Left renal pelvis (tissue), 4 donors: ENCODE measurements at places on chromosomes 6 and 20.

DNA sequence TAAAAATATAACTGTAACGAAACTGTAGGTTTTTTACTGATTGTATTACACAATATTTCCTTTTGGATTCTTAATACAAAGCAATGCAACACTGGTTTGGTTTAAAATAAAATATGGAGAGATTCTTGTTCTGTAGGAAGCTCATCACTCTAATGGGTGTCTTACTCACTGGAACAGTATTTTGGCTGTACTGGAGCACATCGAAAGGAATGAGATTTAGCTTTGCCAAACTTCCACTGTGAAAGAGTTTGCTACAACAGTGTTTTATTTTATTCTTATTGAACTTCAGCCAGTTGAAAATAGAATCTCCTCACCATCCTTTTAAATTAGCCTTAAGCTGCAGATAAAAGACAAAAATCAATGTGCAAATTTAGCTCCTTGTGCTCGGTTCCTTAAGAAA is 230.7 kb upstream of the QKI start:
- no peak for DNase-seq

GRCh38 chr6:26329763-26330511 is 35.1 kb upstream of the BTN3A2 start:
- no peak for DNase-seq

- DNase-seq, result no peak
These were observed 259.9 kb downstream of the GJA1 start for GRCh38 chr6:121695329-121695728.

DNA sequence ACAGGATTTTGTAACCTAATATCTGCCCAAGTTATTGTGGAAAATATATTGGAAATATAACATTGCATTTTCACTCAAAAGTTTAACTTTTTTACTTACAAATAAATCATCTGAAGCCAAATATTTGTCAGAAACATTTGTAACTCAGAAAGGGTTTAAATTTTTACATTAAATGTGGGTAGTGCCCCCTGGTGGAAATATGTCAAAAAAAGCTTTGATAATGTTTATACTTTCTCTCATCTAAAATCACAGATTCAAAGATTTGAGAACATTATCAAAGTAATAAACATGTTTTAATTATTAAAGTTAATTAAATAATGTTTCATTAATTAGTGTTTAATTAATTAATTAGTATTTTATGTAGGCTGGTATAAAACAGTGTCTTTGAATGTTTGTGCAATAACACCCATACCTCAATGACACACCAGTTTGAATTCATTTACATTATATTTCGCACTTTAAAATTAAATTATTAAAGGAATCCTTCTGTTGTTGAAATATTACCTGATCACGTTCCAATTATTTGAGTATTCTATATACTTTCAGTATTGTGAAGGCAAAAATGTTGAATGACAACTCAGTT is 320.1 kb upstream of the FKBP1C start:
- DNase-seq, result no peak

GRCh38 chr6:55469951-55470366 is 109.0 kb downstream of the HMGCLL1 start:
- no peak for DNase-seq

DNA sequence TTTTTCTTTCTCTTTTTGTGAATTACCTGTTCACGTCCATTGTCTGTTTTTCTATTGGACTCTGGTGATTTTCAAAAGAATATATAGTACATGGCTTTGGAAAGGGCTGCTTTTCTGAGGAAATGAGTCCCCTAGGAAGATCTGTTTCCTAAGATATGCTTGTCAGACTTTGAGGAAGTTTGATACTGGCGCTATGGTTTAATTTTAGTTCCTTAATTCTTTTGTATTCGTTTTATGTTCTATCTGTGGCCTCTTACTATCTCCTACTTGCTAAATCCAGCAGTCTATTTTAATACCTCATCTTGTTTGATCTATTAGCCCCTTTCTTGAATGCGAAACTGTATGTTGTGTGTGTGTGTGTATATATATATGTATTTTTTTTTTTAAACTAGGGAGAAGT is 101.9 kb downstream of the LIN28B start:
- no peak for DNase-seq

DNA sequence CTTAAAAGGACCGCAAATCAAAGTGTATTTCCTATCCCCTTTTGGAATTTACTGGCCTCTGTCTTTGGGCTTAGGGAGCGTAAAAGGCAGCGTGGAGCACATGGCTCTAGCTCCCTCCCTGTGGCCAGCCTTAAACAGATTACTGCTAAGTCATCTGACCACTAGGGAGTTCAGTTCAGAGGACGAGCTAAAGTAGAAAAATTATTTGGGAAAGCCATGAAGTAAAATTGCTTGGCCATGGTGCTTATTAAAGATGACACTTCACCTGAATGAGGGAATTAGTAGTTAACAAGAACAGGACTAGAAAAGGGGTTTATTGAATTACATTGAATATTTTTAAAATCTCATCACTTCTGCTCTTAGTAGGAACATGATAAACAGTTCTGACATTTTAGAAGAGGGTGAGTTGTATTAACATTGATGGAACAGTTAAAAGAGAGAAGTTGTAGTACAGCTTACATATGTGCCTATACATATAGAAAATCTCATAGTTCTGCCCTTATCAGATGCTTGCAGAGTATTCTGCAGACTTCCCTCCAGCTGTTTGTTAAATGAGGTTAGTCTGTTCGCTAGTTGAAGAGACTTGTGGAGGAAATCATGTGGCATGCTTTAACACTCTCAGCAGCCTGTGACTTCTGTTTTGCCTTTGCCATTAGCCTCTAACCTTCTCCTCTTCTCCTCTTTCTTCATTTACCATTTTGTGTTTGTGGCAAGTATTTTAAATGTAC is 31.2 kb upstream of the MAPK13 start:
- no peak for DNase-seq

DNA sequence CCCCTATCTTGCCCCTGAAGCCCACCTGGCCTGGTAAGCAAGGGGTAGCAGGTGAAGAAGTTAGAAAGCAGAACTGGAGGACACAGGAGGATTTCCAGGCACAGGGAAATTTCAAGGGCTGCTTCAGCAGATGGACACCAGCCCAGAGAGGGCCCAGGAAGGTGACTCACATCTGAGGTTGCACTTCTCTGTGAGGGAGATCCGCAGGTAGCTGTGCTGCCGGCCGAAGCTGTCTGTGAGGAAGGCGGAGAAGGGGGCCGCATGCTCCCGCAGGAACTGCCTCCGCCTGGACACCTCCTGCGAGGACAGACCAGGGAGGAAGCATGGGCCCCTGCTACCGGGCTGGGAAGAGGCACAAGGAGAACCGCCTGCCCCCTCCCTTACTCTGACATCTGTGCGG is 7.1 kb downstream of the MOCS1 start:
- DNase-seq, result no peak

- no peak for DNase-seq
These were observed 13.8 kb upstream of the GJE1 start for GRCh38 chr6:142118925-142119324.

- no peak for DNase-seq
These were observed 18.6 kb downstream of the SLC9A8 start for GRCh38 chr20:49831022-49831769.

DNA sequence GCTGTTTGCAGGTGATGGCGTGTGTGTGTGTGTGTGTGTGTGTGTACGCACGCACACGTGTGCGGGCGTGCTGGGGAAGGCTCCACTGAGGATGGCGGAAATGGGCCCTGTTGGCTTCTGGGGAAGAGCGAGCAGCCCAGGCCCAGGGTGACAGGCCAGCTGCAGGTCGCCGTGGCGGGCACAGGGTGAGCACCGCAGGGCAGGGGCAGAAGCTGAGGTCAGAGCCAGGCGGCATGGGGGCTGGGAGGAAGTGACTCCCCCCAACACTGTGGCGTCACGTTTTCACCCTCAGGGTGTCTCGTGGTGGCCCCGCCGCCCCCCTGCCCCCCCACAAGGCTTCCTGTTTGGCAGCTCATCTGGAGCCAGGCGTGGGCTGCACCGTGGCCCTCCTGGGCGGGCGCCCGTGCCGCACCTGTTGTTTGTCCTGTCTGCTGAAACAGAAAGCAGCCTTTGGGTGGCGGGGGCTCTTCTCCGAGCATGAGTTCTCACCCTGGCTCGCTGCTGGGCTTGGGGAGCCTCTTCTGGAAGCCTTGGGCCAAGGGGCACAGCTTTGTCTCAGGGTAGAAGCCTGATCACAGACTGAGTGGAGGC is 7.1 kb downstream of the RBM38 start:
- DNase-seq, result no peak

DNA sequence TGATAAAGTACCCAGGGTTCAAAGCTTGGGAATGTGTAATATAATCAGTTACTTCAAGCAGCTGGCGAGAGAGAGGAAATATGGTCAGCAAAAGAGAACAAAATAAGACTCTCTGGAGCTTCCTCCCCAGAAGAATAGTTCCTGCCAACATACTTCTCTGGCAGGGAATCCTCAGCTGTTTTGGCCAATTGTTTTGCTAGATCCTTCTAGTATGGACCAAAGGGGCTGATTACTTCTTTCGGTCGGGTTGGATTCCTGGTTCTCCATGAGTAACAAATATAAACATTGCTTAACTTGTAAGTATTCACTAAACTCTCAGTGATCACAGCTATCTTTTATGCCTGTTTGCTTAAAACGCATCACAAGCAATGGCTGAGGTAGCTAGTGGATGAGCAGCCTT is 31.4 kb upstream of the FBXO9 start:
- DNase-seq, result no peak

DNA sequence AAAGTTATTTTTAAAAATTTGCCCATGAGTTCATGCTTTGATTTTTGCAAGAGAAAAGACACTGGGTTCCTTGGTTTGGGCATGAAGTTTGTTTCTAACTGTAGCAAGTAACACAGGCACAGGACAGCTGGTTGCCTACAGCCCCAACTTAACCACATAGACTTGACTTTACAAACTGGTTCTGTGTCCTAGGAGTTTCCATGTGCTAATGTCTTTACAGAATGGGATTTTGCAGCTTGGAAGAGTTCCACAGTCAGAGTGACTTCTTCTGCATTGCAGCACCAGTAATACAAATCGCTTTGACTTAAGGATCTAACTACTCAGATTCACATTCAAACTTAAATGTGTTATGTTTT is 44.3 kb downstream of the OR2B2 start:
- no peak for DNase-seq

- no peak for DNase-seq
These were observed 224.3 kb downstream of the MAFB start for GRCh38 chr20:40464731-40465208.

GRCh38 chr6:124825564-124825963 is 136.7 kb upstream of the RNF217 start:
- no peak for DNase-seq

DNA sequence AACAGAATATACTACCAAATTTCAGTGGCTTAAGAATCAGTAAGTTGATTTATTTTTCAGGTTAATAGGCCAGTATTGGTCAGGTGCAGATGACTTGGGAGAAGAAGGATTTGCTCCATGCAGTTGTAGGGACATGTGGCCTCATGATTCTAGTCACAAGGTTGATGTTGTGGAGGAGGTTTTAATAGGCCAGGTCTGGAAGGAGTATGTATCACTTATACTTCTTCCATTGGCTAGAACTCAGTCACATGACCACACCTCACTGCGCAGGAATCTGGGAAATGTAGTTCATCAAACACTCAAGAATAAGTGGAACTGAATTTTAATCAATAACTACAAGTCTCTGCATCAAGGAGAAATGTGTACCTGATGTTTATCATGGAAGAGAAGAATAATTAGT is 281.5 kb upstream of the QKI start:
- no peak for DNase-seq

GRCh38 chr20:62665826-62666735 is 23.8 kb downstream of the SLCO4A1 start:
- DNase-seq, result no peak

- DNase-seq, result no peak
These were observed 723 bp downstream of the MANEA start for GRCh38 chr6:95578106-95578410.

GRCh38 chr20:36732456-36732855 is 13.4 kb downstream of the NDRG3 start:
- no peak for DNase-seq

DNA sequence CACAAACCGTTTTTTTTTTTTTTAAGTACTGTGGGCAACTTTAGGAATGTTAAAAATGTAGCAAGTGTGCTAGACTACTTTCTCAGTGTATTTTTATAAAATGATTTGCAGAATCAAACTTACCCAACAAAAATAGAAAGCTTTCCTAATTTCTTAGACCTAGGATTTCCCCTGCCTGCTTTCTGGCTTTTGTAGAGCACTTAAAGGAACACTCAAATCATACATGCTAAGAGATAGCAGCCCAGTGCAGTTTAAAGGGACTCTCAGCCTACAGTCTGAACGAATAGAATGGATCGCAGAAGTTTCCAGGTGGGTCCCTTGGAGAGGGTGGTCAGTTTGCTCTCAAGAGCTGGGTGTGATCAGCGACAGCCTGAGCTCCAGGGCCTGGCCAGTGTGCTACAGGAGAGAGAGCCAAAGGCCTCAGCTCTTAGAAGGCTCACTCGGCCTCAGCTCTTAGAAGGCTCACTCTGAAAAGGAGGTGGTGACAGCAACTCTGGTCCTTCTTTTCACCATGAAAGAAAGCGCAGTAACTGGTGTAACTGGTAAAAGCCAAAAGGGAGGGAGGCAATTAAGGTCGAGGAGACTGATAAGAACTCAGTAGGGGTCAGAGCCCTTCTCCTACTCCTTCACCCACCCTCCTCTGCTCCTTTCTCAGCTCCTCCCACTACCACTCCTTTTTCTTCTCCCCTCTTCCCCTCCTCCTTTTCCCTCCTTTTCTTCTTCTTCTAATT is 142.4 kb downstream of the ZFP64 start:
- no peak for DNase-seq

DNA sequence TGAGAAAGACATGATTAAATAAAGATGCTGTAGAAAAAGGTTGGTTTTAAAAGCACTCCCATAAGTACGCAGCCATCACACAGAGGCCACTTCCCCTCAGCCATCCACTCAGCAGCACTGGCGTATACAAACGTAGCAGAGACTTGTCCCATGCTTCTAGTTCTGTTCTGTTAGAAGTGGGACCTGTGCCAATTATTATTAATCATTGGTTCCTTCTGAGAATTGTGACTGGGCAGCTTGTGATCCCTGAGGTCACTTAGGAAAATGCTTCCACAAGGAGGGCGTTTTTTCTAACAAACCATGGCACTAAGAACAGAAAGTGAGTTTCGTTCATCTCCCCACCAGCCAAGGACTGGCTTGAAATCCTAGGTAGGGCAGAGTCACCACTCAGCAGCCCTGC is 53.9 kb downstream of the FAM120B start:
- DNase-seq, result no peak

DNA sequence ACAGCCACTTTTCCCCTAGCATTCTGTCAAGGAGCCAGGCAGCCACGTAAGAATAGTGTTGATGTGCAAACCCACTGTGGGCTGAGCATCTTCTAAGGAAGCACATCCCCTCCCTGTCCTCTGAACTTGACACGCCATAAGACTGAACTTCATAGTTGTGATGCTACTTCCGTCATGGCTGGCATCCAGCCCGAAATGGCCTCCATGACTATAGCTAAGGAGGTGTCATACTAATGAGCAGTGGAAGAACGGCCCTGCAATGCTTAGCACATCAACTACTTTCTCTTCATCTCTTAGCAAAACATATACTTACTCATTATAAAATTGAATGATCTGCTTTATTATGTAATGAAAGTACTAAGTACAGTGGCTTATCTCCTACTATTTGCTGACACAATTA is 110.2 kb downstream of the GJA10 start:
- no peak for DNase-seq

- peak; percentile 63 for DNase-seq
These were observed 132.8 kb downstream of the CDK19 start for GRCh38 chr6:110682460-110682853.
